ENCODE measurements at places on chromosomes 16 and 17.

DNA sequence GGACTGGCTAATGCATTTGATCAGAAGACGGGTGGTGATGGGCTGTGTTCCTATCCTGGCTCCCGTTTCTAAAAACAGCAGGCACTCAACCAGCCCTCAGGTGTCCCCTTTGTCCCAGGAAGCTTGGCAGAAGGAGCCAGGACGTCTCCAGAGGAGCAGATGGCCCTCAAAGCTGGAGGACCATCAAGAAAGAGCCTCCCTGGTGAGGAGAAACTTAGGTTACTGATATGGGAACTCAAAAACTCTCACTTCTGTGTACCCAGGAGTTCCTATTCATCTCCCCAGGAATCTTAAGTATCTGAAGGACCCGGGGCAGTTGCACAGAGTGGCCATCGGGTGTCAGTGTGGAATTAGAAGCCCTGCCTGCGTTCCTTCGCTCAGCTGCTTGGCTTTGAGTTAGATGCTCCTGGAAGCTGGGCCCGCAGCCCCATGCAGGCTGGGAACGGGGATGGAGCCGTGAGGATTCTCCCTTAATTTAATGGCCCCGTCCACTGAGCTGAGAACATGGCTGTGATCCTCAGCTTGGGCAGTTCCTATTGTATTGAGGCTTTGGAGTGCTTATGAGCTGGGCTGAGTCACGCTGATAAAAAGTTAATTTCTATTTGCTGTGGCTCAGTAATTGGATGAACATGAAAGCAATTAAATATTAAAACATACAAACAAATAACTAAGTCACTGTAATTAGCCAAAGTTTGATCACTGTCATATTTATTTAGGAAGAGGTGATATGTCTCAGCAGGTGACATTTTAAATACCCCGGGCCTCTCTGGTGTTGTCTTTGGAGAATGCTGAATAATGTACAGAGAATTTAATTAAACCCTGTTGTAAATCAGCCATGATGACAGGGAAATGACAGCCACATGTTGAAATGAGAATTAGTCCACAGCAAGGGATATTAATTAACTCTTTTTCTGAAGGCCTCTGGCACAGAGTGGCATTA lies 402.1 kb downstream of the SEC14L1 start:
- DNase-seq = no peak

DNA sequence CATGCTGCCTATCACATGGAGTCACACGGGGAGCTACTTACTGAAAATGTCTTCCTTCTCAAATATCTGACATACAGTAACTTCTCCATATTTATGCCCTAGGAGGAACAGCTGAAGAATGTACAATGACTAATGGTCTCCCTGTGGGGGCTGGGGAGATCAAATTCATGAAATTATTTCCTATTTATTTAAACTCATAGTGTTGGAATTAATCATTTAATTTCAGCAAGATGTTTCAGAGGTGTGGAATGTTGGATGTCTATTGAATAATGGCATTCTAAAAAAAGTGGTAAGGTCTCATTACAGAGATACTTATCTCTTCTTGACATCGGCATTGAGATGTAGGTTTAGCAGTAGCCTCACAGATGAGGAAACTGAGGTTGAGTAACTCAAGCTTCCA lies 214.3 kb upstream of the CDH11 start:
- DNase-seq = no peak

GRCh38 chr16:57822018-57822553 lies 19.8 kb upstream of the KIFC3 start:
- no peak for DNase-seq

DNA sequence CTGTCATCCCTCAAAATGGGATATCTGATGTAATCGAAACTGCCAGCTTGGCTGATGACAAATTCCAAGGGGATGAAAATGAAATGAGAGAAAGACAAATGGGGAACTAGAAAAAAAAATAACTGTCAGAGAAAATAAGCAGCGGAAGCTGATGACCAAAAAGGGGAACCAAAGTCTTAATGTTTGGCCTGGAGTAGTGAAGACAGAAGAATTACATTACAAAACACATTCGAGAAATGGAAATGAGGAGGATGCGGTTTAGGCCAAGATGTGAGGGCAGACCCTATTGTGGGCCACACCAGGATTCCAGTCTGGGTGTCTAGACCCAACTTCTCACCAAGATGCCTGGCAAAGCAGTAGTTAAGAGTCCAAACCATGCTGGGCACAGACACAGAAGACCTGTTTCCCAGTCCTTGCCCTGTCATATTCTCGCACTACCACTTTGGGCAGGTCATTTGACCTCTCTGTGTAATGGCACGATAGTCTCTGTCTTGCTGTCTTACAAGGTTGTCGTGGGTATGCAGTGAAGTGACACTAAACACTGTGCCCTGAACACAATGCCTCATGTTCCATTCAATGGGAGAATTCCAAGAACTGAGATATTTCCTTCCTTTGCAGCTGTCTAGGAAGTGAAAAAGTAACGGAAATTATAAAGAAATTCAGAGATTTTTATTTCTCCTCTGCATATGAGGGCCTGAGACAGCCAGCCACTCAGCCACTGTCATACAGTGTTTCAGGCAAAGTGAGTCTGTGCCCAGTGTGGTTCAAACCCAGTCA lies 12.3 kb upstream of the CCL2 start:
- no peak for DNase-seq

GRCh38 chr16:75109732-75110243 lies 6.8 kb downstream of the LDHD start:
- DNase-seq = no peak

GRCh38 chr16:4989391-4990006 lies 31.4 kb downstream of the SEC14L5 start:
- no peak for DNase-seq

GRCh38 chr17:28244446-28244845 lies 74.6 kb upstream of the TMEM97 start:
- no peak for DNase-seq

DNA sequence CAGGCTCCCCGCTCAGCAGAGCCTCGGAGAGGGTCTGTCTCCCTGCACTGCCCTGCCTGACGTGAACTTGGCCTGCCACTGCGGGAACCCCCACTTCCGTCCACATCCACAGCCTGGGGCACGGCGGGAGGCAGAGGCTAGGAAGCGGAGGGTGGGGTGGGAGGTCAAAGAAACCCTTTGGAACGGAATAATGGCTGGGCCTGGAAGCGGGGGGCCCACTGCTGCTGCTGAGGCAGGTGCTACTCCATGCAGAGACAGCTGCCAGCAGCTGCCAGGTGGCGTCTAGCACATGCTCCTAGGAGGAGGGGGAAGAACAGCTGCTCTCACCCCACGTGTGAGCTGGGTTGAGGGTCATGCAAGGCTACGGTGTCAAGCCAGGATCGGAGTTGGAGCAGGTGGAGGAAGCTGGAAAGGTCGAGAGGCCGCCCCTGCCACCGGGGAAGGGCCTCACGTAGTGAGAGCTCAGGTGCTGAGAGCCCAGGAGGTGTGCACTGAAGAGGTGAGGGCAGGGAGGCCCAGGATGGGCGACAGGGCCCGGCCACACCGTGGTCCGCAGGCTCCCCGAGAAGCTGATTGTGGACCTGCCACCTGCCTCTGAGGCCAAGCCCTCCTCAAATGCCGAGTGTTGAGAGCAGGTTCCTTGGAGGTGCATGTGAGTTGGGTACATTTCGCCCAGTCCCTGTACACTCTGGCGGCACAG lies 9.8 kb downstream of the FSCN2 start:
- DNase-seq = no peak

- DNase-seq = no peak
These were observed 107.6 kb downstream of the VAT1L start for GRCh38 chr16:77895962-77896361.

Data from activated gamma-delta T cell (primary cell).